Hippocampal formation (tissue), 2 donors: ENCODE measurements at places on chromosomes 3 and 15.
A peak's percentile ranks its signal among the peaks of the same experiment; 100 is the strongest.

GRCh38 chr15:39868396-39868795, 51.7 kb downstream of the GPR176 start:
- no peak for DNase-seq

DNA sequence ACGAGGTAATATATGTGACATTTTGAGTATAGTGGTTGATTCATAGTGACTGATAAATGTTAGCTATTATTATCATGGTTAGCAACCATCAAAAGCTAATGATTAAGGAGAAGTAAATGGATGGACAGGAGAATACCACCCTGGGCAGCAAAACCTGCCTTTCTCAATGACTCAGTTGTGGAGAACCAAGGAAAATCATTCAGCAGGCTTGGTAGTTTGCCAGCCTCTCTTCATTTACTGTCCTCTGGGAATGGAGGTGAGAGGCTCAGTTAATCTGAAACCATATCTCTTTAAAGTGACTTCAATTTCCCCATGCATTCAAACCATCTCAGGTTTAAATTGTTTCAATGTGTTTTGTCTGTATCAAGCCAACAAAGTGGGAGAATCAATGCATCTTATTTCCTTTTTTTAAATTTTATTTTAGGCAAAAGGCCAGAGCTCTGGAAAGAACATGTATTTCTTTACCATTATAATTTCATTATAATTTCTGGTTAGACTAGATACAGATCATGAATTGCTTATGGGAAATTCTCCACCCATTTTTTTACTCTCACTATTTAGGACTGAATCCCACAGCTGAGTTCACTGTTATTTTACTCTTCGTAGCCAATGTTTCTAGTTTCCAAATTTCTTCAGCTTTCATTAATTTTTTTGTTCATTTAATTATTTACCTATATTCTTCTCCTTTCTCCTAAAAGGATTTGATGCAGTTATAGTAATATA, 2.7 kb downstream of the TM4SF18 start:
- no peak for DNase-seq

DNA sequence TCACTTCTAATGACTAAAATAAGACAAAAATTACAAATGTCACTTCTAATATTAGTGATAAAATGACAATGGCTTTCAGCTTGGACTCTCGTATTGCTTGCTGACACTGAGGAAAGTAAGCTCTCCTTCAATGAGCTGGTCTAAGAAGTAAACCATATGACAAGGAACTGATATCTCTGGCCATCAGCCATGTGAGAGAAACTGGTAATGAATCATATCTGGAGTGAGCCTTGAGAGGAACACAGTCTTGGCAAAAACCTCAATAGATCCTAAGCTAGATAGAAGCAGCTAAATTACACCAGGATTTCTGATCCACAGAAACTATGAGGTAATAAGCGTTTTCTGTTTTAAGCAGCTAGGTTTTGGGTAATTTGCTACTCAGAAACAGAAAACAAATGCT, 1575.1 kb downstream of the OTOL1 start:
- DNase-seq = no peak

GRCh38 chr15:101499863-101500713, 10.6 kb upstream of the PCSK6 start:
- no peak for DNase-seq

DNA sequence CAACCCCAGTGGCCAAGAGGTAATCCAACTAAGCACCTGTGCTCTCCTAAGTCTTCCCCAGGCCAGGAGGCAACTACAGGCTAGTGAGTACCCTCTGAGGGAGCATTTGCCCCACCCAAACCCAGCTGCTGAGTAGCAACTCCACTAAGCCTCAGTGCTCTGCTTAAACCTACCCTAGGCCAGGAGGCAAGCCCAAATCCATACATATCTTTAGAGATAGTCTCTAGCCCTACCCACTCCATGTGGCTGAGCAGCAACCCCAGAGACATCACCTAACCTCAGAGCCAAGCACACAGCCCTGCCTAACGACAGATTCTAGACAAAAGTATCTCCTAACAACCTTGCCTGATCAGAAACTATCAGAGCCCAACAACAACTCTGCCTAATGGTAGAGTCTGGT, 132.8 kb upstream of the TTC14 start:
- no peak for DNase-seq

GRCh38 chr3:121542924-121543323, 2.9 kb downstream of the POLQ start:
- DNase-seq = no peak

- no peak for DNase-seq
Measured at GRCh38 chr15:42447599-42447998, 43.3 kb downstream of the ZNF106 start.

DNA sequence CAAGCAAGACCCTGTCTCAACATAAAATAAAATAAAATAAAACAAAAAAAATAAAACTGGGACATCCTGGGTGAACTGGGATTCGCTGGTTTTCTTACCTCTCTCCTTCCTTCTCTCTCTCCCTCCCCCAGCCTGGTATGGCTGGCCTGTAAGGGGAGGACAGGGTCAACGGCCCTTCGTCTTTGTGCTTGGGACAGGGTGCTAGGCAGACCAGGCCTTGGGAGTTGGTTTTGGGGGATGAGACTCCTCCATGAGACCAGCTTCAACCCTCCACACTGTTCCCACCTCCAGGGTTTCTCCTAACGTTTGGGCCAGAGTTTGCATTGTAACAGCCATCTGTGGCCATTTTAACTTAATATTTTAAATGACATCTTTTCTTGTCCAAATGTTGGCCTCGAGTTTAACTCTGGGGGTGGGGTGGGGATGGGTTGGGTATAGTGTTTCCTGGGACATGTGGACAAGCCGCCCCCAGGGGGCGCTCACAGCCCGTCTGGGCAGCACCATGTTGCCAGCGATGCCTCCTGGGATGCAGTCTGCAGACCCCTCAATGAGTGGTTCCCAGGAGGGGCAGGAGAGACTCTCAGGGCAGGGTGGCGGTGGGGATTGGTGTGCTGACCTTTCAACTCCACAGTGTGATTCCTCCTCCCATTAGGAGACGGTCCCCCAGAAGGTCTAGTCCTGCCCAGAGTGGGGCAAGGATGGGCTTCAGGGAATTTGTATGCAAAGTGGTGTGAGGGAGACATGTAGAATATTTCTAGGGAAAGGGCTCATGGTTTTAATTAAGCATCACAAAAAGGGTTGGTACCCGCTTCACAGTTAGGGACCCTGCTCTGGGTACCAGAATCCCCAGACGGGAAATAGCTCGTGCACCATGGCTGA, 37.7 kb upstream of the LCTL start:
- DNase-seq = peak; percentile 20

- no peak for DNase-seq
Measured at GRCh38 chr15:90345857-90346256, 6.2 kb upstream of the ZNF774 start.

DNA sequence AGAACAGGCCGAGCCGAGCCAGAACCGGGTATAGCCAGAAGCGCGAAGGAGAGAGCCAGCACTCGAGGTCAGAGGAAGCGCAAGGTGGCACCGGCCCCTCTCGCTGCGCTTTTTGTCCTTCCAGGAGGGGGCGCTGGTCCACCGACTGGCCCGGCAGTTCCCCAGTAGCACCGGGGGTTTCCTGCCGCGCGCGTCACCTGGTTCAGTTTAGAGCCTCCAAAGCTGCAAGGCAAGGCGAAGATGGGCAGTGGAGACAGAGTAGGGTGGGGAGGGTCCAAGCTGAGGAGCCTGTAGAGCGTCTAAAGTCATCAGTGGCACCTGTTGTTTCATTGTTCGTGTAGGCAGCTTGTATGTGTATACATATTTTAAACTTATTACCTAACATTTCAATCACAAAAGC, 7.6 kb upstream of the NR2E3 start:
- DNase-seq = no peak

- DNase-seq = no peak
Measured at GRCh38 chr3:4866866-4867265, 112.4 kb upstream of the BHLHE40 start.

GRCh38 chr3:17204049-17204650, 319.4 kb downstream of the PLCL2 start:
- DNase-seq = no peak

DNA sequence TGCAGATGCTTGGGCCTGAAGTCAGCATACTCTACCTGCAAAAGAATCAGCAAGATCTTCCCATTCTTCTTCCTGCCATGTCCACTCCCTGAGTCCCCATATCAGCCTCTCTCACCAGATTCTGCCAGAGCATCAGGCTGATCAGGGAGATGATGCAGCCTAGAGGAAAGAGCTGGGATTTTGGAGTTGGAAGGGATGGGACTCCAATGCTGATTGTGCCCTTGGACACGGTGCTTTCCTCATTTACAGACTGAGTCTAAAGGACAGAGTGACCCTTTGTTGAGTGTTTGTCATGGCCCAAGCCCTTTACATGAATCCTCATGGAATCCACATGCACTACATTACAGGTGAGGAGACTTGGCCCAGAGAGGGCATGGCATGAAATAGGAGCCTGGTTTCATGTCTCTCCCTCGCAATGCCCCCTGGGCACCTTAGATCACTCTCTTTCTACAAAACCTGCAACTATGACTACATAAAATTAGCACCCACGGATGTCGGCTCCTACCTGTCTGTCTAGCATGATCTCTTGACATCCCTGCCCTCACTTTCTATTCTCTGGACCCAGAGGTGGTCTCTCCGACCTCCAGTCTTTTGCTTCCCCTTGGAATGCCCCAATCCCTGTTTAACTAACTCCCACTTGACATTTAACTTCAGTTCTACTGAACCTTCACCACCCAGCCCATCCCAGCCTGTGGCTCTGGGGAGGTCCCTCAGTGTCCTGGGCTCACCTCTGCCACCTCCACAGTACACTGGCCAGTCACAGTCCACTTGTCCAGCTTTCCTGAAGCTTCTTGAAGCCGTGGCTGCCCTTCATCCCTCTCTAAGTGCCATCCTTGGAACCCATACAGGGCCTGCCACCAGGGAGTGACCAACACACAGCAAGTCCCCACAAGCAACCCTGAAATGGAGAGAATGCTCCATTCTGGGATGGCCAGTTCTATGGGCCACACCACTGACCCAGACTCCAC, 173.5 kb downstream of the ABHD5 start:
- no peak for DNase-seq

GRCh38 chr3:124272605-124273151, 280.8 kb upstream of the ROPN1 start:
- no peak for DNase-seq

- DNase-seq = no peak
Measured at GRCh38 chr3:119862616-119863015, 80.7 kb downstream of the NR1I2 start.

DNA sequence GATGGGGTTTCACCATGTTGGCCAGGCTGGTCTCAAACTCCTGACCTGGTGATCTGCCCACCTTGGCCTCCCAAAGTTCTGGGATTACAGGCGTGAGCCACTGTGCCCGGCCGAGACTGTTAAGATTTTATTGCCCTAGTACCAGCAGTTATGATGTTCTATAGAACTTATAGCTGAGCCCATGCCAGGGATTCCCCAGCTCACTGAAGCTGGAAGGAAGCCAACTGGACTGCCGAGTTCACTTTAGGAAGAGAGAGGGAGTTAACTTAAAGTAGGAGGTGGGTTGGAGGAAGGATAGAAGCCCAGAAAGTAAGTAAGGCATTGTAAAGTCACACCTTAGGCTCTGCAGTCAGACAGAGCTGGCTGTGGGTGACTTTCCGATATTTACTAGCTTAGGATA, 101.1 kb upstream of the BOC start:
- no peak for DNase-seq

GRCh38 chr15:70245932-70246622, 148.4 kb upstream of the TLE3 start:
- DNase-seq = peak; percentile 16

DNA sequence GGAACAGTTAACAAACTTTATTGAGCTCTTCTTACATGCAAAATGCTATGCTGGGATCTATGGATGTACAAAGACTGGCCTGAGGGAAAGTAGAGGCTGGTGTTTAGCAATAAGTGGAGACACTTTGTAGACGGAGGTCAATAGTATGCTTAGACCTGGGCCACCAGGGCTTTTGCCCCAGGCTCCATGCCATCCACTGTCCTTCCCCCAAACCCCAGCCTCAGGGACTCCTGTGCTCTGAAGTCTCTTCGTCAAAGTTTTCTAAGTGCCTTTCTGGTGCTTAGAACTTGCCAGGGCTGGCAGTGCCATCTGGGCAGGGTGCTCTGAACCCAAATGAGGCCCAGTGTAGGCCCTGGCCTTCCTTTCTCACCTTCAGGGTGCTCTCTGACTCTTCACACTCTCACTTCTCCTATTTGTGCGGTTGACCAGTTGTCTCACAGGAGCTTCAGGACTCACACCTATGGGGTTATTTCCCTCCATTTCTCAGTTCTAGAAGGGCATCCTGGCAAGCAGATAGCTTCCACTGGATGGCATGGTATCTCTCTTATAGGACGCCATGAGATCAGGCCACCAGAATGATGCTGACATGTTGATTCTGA, 21.8 kb upstream of the KCNAB1 start:
- DNase-seq = no peak

DNA sequence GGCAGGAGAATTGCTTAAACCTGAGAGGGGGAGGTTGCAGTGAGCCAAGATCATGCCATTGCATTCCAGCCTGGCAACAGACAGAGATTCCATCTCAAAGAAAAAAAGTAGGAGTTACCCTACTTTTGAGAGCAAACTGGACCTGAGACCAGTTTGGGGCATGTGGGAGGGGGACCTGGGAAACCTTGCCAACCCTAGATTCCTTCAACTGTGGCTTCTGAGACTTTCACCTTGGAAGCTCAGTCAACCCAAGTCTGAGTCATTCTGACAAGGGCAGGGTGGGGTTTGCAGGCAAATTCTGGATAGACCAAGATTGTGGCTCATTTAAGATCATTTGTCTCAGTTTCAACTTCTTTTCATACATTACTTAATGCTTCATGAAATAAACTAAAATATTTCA, 23.8 kb upstream of the SIAH2 start:
- no peak for DNase-seq

DNA sequence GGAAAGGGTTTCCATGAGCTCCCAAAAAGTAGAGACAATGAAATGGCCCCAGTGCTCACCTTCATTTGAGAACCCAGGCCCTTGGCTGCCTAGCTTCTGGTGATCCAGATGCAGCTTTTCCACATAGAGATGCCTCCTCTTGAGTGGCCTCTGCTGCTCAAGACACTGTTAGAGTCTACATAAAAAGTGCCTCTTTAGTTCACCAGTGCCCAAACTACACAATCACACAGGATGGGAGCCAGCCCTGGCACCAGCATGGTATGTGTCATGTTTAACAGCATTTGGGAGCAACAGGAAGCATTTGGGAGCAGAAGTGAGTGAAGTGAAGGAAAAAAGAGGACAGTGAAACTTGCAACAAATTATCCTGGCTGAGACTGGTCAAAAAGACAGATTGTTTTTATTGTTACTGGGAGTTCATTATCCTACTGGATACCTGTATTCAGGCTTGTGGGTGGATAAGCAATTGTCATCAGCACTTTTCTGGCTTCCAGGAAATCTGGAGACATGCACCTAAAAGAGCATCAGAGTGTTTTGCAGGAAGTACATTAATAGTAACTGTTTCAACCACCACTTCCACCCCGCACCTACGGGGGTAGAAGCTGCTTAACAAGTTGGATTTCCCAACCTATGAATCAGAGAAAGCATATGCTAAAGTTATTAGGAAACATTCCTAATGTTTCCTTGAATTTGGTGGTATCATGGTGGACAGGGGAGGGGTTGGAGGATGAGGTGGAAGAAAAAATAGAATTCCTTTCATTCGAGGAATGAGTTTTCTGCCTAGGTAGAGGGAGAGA, 416.2 kb downstream of the IGSF11 start:
- DNase-seq = no peak
